ENCODE measurements at places on chromosomes 6 and 20.

- peak; percentile 49 for DNase-seq
Observed at GRCh38 chr6:134175532-134176263, 123.3 kb upstream of the SLC2A12 start.

- DNase-seq = no peak
Observed at GRCh38 chr20:50367104-50367674, 143.0 kb upstream of the PTPN1 start.

DNA sequence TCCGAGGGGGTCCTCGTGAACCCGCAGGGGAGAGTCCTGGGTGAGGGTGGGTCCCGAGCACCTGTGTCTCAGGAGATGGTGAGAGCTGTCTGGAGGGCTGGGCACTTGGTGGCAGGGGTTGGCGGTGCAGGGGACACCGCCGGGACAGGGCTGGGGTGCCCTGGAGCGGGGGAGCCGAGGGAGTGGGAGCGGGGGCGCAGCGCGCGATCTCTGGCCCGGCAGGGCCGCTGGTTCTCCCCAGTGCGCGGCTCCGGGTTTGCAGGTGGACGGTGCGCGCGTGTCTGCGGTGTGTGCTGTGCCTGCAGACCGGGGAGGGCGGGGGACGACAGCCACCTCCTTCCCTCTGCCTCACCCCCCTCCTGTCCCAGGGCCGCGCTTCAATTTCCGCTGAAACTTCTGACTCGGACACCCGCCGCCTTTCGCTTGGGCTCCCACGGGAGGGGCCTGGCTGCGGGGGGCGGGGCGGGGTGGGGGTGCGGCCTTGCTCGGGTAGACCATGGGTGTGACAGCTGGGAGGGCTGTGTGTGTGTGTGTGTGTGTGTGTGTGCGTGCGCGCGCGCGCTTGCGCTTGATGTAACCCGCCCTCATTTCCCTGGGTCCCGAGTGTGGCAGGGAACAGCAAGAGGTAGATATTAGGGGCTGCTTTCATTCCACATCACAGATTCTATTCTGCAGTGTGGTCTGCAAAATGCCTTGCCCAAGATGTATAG, 1.2 kb downstream of the TRIB3 start:
- DNase-seq = peak; percentile 92

DNA sequence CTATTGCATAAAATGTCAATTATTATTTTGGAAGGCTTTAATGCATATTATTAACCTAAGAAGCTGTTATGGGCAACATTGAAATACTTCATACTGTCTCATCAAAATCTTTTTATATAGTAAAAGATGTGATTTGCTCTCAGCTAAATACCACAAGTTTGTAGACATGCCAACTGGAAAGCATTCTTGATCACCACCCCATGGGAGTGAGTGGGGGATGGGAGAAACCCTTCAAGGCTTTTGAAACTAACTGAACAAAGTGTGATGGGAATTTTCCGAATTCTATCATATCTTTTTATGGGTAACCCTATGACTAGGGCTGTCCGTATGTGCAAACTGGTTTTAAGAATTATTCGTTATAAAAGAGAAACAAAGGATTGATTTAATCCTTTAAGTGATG, 377.3 kb upstream of the JAG1 start:
- DNase-seq = no peak

- DNase-seq = no peak
Observed at GRCh38 chr6:14642842-14643241, 525.3 kb downstream of the CD83 start.

- peak; percentile 16 for DNase-seq
Observed at GRCh38 chr6:84763003-84763885, 1.2 kb downstream of the TBX18 start.

GRCh38 chr6:166617359-166617758, 9.7 kb downstream of the RPS6KA2 start:
- no peak for DNase-seq

- DNase-seq = no peak
Observed at GRCh38 chr6:51199105-51199552, 380.5 kb downstream of the TFAP2B start.

- DNase-seq = no peak
Observed at GRCh38 chr6:34232901-34233300, 3.8 kb upstream of the HMGA1 start.

GRCh38 chr6:12605888-12606345, 110.7 kb upstream of the PHACTR1 start:
- DNase-seq = peak; percentile 88

GRCh38 chr20:4476903-4477500, 244.7 kb upstream of the PRND start:
- DNase-seq = no peak

DNA sequence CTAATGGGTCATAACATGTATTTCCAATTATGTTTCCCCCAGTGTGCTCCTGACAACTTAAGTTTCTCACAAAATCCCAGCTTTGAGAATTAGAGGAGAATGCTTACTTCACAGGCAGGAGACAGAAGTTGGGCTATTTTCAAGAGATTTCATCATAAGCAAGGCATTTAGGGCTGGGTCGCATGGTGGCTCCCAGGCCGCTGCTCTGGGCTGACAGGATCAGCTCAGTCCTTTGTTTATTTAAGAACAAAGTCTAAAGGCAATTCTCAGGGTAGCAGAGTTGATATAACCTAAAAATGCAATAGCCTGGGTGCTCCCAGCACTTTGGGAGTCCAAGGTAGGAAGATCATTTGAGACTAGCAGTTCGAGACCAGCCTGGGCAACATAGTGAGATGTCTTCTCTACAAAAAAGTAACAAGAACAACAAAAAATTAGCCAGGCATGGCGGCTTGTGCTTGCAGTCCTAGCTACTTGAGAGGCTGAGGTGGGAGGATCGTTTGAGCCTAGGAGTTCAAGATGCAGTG, 10.9 kb downstream of the FOXQ1 start:
- DNase-seq = no peak

- DNase-seq = no peak
Observed at GRCh38 chr6:5107341-5107740, 22.2 kb downstream of the PPP1R3G start.

DNA sequence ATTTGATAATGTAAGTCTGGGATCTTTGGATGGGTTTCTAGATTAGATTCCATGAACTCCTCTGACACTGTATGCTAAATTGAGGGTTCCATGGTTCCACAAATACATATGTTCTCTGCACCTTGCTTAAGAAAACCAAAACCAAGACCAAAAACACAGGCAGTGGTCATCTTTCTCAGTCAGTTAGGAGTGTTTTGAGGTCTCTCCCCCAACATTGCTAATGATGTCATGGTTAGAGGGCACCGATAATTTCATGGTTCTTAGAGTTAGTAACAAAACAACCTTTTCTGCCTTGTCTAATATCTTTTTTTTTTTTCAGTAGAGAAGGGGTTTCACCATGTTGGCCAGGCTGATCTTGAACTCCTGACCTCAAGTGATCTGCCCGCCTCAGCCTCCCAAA, 44.5 kb downstream of the ARID1B start:
- DNase-seq = no peak

GRCh38 chr20:48155268-48155667, 370.0 kb upstream of the SULF2 start:
- DNase-seq = no peak

DNA sequence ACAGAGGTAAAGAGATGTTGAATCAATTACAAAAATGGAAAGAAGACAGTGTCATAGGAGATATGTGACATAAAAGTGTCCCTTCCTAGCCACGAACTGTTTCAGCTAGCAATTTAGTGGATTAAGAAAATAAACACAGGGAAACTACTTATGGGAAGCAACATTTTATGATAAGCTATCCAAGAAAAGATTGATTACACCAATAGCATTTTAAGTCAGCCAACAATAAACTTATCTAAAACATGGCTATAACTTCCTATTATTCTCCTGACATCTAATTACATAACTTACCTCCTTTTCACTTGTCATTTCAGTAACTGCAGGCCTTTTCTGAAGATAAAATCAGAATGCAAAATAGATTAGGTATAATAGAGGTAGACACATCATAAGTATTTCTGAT, 111.4 kb downstream of the PTPRK start:
- no peak for DNase-seq

- DNase-seq = peak; percentile 60
Observed at GRCh38 chr6:162733489-162733888, 5.7 kb downstream of the PACRG start.

DNA sequence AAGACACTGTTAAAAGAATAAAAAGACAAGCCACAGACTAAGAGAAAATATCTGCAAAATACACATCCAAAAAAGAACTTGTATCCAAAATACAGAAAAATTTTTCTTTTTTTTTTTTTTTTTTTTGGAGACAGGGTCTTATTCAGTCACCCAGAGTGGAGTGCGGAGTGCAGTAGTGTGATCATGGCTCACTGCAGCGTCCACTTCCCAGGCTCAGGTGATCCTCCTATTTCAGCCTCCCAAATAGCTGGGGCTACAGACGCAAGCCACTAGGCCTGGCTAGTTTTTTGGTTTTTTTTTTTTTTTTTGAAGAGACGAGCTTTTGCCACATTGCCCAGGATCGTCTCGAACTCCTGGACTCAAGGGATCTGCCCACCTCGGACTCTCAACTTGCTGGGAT, 3.1 kb downstream of the ZUP1 start:
- no peak for DNase-seq

DNA sequence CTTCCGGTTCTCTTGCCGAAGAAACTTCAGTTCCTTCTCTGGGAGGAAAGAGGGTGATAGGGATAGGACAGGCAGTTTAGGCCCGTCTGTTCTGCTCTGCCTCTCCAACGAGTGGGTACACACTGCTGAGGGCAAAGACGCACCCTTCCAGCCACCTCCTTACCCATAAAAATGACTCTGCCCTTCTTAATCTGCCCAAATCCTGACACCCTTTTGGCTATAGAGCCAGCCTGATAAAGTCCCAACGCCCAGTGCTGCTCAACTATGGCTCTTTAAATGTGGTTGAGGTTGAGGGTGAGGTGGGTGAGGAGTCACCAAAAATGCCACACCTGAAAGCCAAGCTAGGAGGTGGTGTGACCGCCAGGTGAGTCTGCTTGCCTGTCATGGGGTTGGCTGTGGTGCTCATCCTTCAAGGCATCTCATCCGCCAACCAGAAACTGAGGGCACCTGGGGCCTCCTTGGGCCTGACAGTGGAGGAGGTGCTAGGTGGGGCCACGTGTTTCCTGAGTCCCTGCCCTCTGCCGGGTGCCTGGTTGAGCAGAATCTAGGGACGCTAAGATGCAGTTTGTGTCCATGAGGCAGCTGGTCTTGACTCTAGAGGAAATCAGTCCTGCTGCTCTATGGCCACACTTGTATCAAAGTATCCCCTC, 16.3 kb downstream of the CCDC167 start:
- no peak for DNase-seq

GRCh38 chr6:156391061-156391672, 386.0 kb upstream of the ARID1B start:
- peak; percentile 50 for DNase-seq

DNA sequence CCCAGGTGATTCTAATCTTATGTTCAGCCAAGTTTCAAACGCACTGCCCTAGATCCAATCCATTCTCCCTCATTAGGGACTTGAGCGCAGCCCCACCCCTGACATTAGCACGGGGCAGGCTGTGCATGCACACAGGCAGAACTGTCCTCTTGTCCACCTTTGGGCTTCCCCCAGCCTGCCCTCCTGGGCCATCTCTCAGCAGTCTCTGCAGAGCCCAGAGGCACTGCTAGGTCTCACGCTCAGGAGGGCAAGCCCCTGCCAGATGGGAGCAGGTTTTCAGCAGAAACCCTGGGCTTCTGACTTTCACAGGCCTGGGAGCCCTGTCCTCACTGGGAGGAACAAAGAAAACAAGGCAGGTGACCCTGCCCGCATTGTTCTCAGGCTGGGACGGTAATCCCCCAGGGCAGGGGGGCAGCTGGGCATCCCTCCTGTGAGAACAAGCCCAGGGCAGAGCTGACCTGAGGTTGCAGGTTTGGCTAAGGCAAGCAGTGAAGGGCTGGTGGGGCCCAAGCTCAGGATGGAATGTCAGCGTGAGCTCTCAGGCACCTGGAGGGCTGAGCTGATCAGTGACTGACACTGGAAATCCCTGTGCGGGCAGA, 24.5 kb downstream of the KCNK5 start:
- no peak for DNase-seq

DNA sequence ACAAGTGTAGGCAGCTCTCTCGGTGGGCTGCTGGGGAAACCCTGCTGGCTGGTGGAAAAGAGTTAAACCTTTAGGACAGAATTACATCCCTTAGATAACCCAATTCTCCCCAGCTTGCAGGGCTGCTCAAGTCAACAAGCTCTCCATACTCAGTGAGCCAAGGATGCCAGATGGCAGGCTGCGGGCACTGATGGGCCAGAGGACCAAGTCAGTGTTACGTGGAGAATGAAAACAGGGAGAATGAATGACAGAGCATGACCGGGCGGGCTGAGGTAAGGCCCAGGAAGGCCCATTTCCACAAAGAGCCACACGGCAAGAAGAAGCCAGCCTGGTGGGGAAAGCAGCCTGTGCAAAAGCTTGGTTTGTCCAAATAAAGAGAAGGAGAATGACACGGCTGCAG, 58.7 kb upstream of the CD93 start:
- DNase-seq = no peak

DNA sequence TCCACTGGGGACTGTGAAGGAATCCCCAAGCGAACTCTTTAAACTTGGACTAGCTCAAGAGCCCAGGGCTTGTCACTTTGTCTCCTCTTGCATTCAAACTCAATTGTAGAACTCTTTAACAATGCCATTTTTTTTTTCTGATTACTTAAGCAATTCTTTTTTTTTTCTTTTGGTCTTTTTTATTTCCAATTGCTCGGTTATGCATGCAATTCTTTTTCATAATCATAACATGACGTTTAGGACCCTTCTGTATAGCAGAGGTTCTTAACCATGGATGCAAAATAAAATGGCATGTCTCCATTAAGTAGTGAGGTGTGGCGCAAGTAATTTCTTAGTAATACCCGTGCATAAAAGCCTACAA, 466 bp upstream of the BFSP1 start:
- no peak for DNase-seq

- no peak for DNase-seq
Observed at GRCh38 chr6:153831350-153832078, 207.5 kb upstream of the OPRM1 start.

- DNase-seq = no peak
Observed at GRCh38 chr6:48670546-48670945, 559.5 kb upstream of the PTCHD4 start.

- no peak for DNase-seq
Observed at GRCh38 chr6:40476673-40477072, 110.5 kb downstream of the LRFN2 start.

DNA sequence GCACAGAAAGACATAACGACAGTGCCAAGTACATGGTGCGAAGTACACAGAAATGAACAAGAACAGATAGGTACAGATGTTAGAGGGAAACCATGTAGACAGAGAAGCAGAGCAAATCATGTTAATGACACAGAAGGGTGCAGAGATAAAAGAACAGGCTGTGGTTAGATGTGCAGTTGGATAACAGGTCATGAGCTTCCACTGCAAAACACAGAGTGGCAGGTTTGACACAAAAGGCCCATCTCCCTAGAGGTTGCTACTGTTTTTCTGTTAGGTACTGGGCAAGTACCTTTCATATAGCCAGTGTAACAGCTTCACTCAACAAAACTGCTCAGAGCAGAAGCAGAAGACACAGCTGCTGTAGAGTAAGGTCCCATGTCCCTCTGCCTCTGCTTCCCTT, 84.6 kb downstream of the AK9 start:
- no peak for DNase-seq

GRCh38 chr20:7828437-7828836, 111.8 kb downstream of the HAO1 start:
- no peak for DNase-seq
